ENCODE measurements at places on chromosomes 1 and 21.
A peak's percentile ranks its signal among the peaks of the same experiment; 100 is the strongest.

GRCh38 chr1:37171691-37172090 is 137.4 kb upstream of the GRIK3 start:
- DNase-seq = no peak

DNA sequence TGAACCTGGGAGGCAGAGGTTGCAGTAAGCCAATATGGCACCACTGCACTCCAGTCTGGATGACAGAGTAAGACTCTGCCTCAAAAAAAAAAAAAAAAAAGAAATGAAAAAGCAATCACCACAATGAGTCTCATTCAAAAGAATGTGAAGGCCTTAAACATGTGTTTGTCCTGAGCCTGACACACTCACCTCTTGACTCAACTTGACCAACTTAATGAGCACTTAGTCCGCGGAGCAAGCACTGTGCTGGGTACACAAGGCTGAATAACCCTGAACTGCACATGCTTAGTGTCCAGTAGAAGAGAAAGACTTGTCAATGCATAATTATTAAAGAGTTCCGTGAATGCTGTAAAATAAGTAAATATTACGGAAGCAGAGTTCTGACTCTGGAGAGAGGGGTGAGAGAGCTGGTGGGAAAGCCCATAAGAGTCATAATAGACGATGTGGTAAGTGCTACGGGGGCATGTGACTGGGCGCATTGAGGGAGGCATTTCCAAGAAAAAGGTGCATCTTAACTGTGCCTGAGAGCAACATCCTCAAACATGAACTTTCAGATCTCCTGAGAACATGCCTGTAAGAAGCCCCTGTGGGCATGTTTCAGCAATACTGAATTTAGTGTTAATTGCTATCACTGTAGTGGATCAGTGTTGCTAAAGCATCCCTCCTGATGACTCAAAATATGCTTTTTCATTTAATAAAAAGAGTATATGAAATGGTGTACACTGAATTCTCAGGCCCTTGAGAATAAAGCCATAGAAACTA is 27.2 kb downstream of the MCOLN2 start:
- DNase-seq = no peak

- DNase-seq = no peak
These were observed 115.5 kb downstream of the MIS18A start for GRCh38 chr21:32163386-32163785.

- DNase-seq = no peak
These were observed 42.7 kb upstream of the ADARB1 start for GRCh38 chr21:45031571-45032191.

- DNase-seq = peak; percentile 84
These were observed 69.9 kb downstream of the ZC3H11B start for GRCh38 chr1:219542828-219543518.

GRCh38 chr1:1438531-1439381 is 3.3 kb downstream of the VWA1 start:
- no peak for DNase-seq

DNA sequence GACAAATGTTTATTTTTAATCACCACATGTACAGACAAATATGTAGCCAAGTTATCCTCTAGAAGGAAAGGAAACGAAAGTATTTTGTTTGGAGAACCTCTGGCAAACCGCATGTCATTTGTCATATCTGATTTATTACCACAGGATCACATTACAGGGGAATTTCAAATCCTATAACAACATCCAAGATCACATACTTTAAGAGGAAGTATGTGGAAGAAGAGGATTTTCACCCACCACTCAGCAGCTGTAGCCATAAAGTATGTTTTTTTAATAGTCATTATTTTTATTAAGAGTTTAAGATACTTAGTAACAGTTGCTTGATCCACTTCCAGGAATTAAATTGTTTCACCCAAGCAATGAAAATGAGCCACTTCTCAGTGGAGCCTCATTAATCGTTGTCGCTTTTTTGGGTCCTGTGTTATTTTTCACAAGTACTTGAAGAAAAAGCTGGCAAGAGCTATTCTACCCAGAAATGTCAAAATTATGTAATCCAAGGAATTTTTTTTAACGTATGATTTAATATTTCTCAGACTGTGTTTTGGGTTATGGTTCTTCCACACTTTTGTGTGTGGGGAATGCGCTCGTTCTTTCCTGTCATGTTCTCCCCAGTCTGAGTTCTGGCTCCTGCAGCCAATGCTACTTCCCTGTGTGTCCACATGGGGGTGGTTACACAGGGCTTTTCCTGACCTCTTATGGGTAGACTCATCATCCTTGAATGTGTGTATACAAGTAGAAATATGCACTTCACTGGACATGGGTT is 6.9 kb downstream of the SERTAD4 start:
- peak; percentile 97 for DNase-seq

DNA sequence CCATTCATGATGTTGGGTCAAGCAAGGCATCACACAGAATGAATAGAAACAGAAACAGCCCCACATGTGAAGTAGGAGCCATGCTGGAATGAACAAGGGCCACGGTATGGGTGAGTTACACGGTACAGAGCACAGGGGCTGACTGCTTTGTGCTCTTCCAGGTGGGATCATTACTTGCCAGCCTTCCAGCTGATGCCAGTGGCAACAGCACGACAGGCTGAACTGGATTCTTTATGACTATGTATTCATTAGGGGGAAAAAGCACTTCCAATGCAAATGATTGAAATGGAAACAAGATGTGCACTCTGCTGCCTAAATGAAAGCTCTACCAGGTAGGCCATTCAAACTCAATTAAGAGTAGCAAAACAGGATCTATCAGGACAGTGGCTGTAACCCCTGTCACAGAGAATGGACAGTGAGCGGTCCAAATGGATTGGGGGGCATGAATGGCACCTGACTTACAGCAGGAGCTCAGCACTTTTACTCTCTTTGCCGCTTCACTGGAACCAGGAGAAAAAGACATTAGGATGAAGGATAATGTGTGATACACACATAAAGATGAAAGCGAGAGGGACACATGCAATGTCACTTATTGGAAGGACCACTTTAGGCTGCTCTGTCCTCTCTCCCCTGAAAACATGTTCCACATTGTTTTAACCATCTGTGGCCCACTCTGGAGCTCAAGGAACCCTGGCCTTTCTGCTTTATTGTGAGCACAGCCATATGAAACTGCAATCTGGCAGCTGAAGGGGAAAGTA is 23.4 kb upstream of the IRF2BP2 start:
- DNase-seq = no peak

- DNase-seq = no peak
These were observed 17.7 kb upstream of the TRNAU1AP start for GRCh38 chr1:28535180-28535579.

DNA sequence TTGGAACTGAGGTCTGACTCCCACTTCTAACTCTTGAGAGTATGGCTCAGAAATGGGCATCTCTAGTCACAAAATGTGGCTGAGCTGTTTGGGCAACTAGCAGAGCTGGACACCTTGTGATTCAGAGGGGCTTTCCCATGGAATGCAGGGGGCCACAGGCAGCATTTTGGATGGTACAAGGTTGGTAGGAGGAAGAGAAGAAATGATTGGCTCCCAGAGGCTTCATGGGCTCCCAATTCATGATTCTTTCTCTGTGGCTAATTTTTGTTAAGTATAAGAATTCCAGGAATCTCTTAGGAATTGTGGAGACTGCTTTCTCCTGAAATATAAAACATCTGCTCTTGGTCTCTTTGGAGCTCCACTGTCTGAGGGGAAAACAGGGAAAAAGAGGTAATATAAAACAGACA is 49.7 kb downstream of the PBX1 start:
- DNase-seq = peak; percentile 82

DNA sequence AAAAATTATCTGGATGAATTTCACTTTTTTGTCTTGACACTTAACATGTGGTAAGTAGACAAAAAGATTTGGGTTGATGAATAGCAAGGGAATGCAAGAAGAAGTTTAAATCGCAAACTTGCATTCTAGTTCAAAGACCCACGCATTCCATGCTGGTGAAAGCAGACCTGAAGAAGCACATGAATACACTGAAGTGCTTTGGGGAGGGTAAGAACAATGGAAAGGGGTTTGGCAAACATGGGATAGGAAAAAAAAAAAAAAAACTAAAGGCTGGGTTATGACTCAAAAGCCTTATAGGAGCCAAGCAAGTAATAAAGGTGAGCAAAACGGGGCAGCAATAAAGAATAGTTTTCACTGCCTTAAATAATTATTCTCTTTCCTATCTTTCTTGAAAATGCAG is 450.2 kb downstream of the LMO4 start:
- DNase-seq = peak; percentile 83

GRCh38 chr1:119531606-119532323 is 24.8 kb downstream of the HSD3B1 start:
- DNase-seq = peak; percentile 87

GRCh38 chr1:51568231-51568935 is 48.5 kb upstream of the OSBPL9 start:
- no peak for DNase-seq

GRCh38 chr21:34518301-34518700 is 6.3 kb upstream of the KCNE1 start:
- DNase-seq = no peak
